CMK (cell line): ENCODE measurements at places on chromosomes 5 and 9.

DNA sequence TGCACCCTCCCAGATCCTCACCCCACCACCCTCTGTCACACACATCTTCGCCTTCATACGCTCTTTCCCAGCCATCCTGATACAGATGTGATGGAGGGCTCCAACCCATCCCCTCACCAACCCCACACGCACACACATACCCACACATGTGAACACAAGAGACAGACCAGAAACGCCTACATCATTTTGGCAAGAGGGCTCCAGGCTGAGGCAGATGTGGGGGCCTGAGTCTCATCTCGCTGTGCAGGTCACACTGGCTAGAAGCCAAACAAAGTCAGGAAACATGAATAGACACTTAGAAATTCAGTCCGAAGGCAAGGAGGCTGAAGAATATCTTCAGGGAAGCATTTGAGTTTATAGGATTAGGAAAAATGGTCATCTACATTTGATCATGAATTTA is 6.2 kb downstream of the PRDM12 start:
- DNase-seq = no peak

DNA sequence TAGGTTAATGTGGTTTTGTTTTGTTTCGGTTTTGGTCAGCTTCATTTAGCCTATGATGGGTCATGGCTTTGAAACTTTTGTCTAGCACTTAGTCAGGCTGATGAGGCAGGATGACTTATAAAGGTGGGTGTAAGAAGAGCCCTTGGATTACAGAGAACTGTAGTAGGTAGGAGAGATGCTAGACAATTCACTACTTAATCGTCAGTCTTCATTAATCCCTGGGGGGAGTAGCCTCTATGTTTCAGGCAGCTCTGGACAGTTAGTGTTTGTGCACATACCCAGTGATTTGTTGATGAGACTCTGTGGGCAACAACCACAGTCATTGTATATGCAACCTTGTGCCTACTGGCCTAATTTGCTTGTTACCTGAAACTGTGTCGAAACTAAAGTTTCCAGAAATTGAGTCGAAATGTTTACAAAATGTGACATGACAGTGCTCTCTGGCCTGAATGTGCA is 113.3 kb downstream of the MTREX start:
- DNase-seq = no peak

- DNase-seq = no peak
These were observed 733.4 kb downstream of the TLE4 start for GRCh38 chr9:80305136-80305535.

GRCh38 chr5:71832812-71833715 is 114.0 kb downstream of the CARTPT start:
- no peak for DNase-seq

- no peak for DNase-seq
These were observed 62.3 kb downstream of the LPAR1 start for GRCh38 chr9:110975969-110976368.

DNA sequence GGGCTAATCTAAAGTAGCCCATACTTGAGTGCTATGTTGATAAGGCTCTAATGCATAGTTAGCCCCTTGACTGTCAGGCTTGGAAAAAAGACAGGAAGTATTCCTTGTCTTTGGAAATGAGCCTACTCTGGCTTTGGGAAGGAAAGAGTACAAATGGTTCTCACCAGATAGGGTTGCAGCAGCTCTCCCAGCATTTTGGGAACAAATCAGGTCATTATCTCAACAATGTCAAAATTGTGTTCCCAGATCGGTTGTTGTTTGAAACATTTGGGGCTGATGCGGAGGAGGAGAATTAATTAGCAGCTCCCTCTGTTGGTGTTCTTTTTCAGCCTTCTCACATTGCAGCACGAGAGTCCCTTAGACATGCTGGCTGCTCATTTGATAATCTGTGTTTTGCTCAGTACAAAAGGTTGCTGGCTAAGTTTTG is 294.7 kb upstream of the DMRT1 start:
- DNase-seq = no peak

- no peak for DNase-seq
These were observed 20.5 kb downstream of the ZBTB34 start for GRCh38 chr9:126880947-126881332.

DNA sequence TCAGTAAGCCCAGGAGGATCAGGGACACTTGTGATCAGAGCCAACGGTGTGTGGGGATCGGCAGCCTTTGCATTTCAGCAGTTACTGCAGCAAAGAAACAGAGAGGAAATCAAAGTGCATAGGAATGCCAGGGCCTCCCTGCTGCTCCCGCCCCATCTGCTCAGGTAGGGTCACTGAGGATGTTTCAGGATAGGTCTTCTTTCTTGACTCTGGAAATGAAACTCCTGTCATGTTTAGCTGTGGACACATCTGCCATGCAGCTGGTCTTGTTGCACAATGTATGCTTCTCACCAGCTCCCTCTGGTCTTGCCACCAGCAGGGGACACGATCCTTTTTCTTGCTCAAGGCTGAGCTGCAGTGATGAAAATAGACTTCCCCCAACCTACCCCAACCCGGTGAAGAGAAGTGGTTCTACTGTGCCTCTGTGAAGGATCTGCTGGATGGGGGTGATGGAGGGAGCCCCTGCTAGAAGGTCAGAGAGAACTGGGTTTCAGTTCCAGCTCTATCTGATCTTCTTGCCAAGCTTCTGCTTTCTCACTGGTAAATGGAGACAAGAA is 185.2 kb upstream of the KLF4 start:
- DNase-seq = no peak

DNA sequence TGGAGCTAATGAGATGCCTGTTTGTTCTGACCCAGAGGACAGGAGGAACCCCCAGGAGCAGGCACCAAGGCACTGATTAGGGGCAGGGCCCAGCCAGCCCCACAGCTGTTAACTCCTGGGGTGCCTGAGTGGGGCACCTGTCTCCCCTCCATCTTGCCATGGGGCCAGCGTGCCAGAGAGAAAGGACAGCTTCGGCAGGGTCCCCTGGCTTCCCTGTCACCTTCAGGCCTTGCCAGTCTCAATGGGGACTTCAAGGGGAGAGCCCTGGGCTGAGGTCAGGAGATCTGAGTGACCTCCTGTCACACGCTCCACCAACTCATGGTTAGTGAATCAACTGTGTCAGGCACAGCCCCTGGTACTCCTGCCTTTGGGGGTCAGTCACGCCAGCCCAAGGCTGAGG is 152.7 kb upstream of the MVB12B start:
- DNase-seq = no peak

DNA sequence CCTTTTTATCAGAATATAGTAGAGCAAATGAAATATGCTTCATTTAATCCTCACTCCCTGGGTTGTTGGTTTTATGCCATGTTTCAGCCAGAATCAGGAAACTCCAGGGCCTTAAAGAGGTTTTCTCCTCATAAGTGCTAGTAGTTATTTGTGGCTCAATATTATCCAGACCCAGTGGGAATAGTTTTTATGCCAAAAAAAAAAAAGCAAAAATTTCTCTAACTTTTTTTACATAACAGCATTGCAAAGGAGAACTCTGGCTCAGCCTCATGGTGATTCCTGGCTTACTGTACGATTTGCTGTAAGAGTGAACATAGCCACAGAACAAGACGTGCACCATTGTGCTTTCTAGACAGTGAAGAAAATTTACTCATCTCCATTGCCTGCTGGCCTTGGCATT is 232.5 kb downstream of the PJA2 start:
- DNase-seq = no peak
